ENCODE measurements at places on chromosomes 12 and 14. TPM values are rescaled to one million over a fixed set of nuclear protein-coding genes. Genes with fewer than 3 reads are reported as not detected.

- DNase-seq = no peak
Measured at GRCh38 chr14:68512088-68512487, 280.8 kb downstream of the ZFP36L1 start.

GRCh38 chr12:89369166-89369565, 16.9 kb upstream of the DUSP6 start:
- no peak for DNase-seq

The CFAP73 gene
- total RNA-seq = 0.34 TPM

The NRL gene
- total RNA-seq = 0.66 TPM

The GALNT9 gene
- total RNA-seq = 2.6 TPM

The EPYC gene
- total RNA-seq = not detected

GRCh38 chr12:22414742-22415141, 80.2 kb upstream of the ST8SIA1 start:
- no peak for DNase-seq

- no peak for DNase-seq
Measured at GRCh38 chr12:130334937-130335336, 2.8 kb upstream of the PIWIL1 start.

DNA sequence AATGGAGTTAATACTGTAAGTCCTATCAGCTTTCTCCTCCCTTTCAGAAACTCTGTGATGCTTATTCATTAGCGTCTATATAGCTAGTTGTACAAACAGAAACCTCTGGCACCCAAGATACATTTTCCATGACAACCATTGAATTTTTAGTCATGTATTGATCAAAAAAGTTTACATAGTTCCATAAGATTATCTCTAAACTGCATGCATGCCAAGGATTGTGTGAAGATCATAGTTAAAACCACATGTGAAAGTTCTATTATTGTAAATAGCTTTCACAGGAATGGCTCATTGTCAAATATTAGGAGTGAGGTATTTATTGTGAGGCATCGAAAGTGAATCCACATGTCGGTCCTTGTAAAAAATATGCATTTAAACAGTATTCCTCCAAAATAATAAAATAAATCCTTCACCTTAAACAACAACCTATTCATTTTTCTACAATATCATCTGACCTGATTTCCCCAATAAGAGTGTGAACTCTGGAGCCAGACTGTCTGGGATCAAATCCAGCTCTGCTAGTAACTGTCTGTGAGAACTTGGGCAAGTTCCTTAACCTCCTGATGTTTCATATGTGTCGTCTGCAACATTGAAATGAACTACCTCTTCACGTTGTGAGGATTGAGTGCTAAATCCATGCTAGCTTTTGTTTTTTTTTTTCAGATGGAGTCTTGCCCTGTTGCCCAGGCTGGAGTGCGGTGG, 10.6 kb upstream of the CDKL1 start:
- no peak for DNase-seq

Data from HCT116 (cell line).